ENCODE measurements at places on chromosomes 11 and 22.

DNA sequence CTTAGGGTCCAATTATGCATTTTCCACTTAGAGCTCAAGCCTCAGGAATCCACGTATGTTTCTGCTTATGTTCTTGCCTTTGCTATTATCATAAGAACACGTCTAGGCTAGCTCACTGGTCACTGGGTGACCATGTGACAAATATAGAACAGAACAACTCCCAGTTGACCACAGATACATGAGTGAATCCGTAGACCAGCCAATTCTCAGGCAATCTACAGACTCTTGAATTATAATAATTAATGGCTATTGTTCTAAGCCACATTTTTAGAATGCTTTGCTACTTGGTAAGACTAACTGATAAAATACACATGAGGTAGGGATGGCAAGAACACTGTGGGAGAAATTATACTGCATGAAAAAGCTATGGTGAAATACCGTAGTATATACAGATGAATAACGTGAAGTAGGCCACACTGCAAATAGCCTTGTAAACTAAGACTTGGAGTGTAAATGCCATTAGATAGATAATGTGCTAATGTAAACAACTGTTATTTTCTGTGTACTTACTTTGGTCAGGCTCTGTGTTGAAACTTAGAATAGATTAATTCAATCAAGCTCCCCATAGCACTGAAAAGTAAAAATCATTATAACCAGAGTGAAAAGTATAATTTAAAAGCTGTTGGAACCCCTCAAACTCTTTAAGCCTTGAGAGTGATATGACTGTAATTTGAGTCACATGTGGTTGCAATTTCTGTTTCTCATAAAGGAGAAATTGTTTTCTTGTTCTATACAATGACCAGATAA is 366.2 kb upstream of the CCDC179 start:
- no peak for DNase-seq

DNA sequence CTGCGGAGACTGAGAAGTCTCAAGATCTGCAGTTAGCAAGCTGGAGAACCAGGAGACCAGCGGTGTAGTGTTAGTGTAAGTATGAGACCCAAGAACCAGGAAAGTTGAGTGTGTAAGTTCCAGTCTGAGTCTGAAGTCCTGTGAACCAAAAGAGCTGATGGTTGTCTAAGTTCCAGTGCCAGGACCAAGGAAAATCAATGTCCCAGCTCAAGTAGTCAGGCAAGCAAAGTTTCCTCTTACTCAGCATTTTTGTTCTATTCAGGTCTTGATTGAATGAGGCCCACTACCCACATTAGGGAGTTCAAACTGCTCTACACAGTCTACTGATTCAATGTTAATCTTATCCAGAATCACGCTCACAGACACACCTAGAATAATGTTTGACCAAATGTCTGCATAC is 11.0 kb downstream of the USP28 start:
- DNase-seq = no peak

DNA sequence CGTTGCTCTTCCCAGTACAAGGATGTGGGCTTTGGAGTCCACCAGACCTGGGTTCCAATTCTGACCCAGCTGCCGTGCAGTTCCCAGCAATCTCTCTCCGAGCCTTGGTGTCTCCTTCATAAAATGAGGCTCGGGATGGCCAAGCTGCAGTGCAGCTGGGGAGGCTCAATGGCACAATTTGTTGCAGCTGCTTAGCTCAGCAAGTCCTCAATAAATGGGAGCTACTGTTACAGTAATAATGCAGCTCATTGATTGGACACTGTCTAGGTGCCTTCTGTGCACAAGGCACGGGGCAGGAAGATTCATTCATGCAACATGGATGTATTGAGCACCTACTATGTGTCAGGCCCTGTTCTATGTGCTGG is 37.1 kb downstream of the SHISAL1 start:
- DNase-seq = no peak

- no peak for DNase-seq
Measured at GRCh38 chr11:134582770-134583095, 170.7 kb upstream of the B3GAT1 start.

DNA sequence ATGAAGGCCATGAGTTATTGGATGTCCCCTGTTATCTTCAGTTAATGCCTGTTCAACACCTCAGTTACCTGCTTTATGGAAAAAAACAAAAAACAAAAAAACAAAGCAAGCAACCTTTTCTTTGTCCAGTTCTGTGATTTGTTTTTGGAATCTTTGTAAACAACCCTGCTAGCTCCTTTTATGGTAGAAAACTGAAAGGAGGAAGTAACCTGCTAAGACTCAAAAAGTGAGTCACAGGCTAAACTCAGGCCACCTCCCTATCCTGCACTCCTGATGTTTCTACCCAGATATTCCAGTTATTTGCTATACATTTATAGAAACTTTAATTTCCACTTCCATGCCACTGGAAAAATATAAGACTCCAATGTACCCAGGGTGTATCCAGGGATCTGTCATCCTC is 20.6 kb upstream of the TLCD5 start:
- no peak for DNase-seq

- no peak for DNase-seq
Measured at GRCh38 chr22:39664485-39665200, 94.1 kb downstream of the CACNA1I start.

- no peak for DNase-seq
Measured at GRCh38 chr22:30479981-30480380, 8.2 kb upstream of the SEC14L3 start.

DNA sequence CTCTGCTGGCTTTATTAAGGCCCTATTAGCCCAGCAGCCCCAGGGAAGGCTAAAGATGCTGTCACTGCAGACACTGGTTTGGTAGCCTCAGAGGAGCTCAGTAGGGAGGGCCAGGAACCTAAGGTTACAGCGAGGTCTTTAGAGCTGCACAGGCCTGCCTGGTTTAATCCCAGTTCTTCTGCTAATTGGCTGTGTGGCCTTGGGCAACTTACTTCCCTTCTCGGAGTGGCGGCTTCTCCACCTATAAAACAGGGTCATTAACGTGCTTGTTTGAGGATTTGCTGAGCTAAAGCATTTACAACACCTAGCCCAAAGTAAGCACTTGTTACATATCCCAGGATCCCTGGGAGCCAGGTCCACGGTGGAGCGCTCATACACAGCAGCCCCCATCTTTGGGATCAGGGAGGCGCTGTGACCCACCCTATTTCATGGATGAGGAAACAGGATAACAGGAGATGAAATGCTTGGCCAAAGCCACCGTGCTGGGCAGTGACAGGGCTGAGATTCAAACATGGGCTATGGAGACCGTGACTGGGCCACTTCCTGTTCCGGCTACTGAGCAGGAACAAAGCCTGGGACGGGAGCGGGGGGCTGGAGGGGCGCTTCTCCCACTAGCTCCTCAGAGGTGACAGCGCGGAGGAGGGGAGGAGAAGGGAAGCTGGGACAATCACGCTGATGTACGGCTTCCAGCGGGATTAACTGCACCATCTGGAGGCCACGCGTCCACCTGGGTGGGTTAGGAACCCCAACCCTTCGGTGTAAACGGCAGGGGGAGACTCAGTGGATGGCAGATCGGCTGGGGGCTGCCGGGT is 61.5 kb downstream of the IGLL1 start:
- DNase-seq = no peak

GRCh38 chr11:69587454-69588090 is 53.4 kb upstream of the CCND1 start:
- DNase-seq = no peak

- no peak for DNase-seq
Measured at GRCh38 chr22:30266445-30267381, at the start of gene OSM. Gene OSM (minus strand): TSS chr22:30266851. CDS start chr22:30266799, 52 bp downstream.

GRCh38 chr11:126176853-126177470 is 34.5 kb downstream of the RPUSD4 start:
- no peak for DNase-seq

DNA sequence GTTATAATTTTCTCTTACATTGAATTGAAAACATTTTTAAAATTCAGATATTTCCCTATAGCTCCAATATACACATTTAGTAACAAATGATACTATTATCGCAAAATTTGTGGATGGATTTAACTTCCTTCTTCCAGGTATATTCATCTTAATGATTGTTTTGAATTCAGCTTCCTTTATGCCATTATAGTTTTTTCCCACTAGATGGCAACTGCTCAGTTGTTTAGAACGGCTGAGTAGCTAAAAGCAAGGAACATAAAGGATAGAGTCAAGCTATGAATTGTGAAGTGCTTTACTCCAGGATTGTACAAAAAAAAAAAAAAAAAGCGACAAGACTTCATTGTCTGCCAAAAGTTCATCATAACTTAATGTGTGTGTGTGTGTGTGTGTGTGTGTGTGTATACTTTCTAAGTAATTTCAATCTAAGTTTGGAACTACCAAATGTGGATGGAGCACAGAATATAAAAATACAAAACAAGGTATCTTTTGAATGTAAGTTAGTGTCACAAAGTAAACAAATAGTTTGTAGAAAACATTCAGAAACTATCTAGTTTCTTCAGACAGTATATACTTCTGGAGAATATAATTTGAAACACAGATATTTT is 846.4 kb downstream of the DLG2 start:
- DNase-seq = no peak

DNA sequence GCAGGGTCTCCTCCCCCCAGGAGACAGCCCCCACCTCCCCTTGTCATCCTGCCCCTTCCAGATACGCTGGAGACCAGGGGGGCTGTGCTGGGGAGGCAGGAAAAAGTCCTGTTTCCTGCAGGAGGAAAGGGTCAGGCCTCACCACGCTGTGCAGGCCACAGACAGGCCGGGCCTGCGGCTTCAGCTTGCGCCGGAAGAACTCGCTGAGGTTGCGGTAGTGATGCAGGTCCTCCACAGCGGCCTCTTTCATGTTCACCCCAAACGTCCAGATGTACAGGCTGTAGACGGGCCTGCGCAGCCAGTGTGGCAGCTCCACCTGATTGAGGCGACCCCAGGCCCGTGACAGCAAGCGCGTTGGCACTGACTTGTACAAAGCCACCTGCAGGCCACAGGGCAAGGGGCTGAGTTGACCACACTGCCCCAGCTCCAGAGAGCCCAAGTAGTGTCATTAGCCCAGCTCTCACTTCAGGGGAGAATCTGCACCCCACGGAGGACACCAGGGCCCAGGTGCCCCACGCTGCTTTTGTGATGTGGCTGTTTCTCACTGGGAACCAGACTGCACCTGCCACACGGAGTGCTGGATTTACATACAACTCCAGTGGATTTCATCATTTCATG is 40.4 kb downstream of the PISD start:
- no peak for DNase-seq

GRCh38 chr11:117188620-117189081 is 10.1 kb downstream of the SIDT2 start:
- DNase-seq = no peak

GRCh38 chr22:38176170-38176741 is 5.4 kb downstream of the PLA2G6 start:
- no peak for DNase-seq

DNA sequence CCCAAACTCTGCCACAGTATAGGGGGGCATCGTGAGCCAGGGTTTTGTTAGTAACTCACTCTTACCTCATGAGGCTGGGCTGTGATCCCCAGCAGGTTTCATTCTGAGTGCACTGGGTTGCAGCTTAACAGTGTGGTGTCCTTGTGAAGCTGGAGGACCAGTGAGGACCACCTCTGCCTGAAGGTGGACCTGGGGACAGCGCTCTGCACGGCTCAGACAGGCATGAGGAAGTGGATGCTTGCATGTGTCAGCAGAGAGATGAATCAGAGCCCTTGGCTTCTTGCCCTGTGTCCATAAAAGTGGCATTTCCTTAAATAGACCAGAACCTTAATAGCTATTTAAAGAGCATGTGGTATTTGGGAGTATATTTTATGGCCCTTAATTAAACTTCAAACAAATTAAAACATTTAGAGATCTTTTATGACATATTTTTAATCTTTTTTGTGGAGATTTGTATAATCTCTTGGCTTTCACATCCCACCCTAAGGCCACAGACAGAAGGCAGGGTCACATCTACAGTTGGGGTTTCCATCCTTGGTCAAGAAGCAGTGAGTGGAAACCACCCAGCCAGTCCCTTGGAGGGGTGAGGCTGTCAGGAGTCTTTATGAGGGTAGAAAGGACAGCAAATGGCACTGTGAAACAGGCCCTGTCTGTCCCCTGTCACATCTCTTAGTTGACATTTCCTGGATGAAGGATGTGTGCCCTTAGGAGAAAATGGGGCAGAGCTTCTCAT is 24.8 kb upstream of the ADORA2A start:
- peak; percentile 73 for DNase-seq

DNA sequence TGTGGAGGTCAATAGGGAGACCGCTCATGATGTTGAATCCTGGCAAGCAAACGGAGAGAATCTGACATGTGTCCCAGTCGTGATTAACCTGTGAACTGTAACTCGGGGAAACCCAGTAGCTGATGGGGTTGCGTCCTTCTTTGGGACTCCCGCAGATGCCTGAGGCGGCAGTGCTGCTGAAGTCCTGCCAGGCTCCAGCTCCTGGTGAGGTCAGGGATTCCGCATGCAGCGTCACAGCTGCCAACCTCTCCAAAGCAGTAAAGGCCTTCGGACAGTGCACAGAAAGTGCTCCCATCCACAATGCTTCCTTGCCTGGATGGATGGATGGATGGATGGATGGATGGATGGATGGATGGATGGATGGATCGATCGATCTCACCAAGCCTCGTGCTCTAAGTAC is 13.5 kb downstream of the KCNQ1 start:
- no peak for DNase-seq

GRCh38 chr11:111001081-111001430 is 244.5 kb upstream of the POU2AF2 start:
- DNase-seq = no peak

DNA sequence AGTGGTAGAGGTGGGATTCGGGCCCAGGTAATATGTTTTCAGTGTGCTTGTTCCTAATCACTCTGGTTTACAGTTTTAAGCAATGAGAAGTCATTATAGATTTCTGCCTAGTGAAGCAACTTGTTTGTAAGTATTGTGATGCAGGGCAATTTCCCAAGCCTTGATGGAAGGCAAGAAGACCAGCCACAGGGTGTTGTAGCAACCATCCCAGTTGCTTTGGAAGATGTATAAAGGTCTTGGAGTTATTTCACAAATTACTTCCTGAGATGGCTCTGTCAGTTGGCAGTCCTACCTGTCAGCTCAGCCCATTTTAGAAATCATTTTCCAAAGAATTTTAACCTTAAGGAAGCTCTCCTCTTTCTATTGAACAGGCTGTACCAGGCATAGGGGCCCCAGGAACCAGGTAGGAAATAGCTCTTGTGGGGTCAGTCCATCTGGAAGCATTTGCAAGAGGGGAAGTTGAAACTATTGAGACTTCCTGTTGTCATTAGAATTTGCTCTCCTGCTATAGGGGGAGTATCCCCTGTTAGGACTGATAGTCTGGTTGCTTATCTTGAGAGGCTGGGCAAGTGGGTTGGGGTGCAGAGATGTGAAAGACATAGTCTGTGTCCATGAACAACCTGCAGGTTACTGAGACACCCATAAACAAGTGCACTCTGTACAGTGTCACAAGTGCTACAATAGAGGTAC is 47.9 kb downstream of the STIM1 start:
- no peak for DNase-seq

All from DMS79 treated with DMSO at 0.1 percent for 48 hours (cell line).